NCI-H187 (cell line): ENCODE measurements at places on chromosomes 16 and 17.

GRCh38 chr16:88929091-88929445 is 47.9 kb downstream of the CBFA2T3 start:
- DNase-seq, result no peak

GRCh38 chr16:23556881-23557778 is at the start of the genes EARS2 and UBFD1:
EARS2 (minus strand) TSS chr16:23557350; CDS start chr16:23557343, 7 bp downstream.
UBFD1 (plus strand) TSS chr16:23557727; CDS start chr16:23557743, 16 bp downstream.
- peak; percentile 89 for DNase-seq

DNA sequence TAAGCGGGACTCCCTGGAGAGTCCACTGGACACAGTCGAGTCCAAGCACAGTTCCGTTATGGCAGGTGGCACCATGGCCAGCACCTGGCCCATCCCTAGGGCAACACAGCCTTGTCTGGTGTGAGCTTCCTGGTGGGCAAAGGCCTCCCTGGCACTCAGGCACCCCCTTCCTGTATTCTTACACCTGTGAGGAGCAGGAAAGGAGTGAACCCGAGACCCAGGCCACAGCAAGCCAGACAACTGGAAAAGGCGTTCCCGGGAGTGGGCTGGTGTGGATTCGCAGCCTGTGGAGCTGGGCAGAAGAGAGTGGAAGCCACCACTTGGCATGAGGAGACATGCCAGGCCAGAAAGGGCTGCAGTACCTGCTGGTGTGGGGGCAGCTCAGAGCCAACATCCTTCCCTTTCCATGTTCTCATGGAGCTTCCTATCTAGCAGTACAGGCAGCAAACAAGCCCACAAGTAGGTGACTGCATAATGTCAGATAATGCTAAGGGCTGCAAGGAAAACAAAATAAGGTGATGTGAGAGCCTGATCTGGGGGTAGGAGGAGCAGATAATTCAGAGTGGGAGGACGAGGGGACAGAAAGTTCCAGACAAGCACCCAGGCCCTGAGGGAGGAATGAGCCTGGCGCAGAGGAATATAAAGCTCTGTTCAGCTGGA is 87.0 kb downstream of the GNAO1 start:
- no peak for DNase-seq

DNA sequence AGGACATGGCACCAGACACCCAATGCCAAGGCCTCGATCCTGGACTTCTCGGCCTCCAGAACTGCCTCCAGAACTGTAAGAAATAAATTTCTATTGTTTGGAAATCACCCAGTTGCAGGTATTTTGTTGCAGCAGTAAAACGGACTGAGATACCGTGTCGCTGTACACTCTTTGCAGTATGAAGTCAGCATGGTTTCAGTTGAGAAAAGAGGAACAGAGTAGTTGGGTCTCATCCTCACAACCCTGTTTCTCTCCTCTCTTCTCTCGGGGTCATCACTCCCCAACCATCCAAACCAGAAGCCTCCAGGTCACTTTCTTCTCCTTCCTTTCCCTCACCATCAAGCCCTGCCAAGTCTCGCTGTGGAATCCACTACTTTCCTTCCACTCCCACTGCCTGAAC is 77.8 kb downstream of the ADCY9 start:
- no peak for DNase-seq

DNA sequence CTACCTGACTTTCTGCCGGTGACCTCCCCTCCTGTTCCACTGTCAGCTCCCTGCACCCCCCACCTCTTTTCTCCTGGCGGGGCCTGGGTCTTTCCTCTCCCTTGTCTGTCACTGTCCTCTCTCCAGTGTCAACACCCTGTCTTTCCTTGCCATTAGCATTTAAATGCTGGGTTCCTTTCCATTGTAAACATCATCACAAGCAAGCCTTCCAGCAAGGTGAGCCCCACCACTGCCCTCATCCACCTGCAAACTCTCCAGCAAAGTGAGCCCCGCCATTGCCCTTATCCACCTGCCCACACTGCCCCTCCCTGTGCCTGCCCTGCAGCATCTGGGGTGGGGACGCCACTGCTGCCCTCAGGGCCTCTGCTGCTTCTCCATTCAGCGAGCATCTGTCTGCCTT is 195.0 kb downstream of the ENGASE start:
- no peak for DNase-seq

DNA sequence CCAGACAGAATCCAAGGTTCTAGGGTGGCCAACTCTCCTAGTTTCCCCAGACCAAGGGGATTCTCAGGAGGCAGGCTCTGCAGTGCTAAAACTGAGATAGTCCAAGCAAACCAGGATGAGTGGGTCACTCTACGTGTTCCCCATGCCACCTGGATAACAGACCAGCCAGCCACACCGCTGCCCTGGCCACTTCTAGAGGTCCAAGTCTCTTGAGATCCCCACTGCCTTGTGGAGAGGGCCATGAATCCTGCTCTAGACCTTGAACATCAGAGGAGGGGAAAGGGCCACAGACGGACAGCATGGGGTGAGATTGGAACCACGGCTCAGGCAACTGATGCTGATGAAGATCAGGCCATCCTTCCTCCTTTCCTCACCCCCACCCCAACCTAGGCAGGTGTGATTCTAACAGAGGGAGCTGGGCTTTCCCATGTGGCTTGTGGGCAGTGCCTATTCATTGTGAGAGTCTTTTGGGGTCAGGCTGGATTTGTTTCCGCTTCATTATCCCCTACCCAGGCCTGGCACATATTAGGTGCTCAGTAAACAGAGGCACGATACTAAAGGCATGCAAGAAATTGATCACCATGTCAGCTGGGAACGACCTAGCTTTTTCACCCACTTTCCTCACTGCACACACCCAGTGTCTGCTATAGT is 16.8 kb upstream of the TVP23A start:
- DNase-seq, result no peak

DNA sequence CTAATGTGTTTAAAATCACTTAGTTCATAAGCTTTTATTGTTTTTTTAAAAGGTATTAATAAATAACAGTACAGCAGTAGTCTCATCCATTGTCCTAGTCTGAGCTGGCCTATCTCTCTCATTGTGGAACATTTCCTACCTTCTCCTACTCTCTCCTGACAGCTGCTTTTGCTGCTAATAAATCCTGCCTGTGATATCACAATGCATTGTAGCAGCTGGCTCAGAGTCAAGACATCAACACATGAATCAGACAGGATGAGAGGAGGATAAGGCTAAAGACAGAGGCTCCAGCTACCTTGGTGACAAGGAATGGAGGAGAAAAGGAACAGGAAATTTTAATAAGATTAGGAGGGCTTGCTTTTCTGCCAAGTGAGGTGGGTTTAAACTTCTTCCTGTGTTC is 626.1 kb downstream of the HS3ST4 start:
- no peak for DNase-seq

GRCh38 chr17:74903671-74904070 is 10.2 kb upstream of the FADS6 start:
- DNase-seq, result no peak

DNA sequence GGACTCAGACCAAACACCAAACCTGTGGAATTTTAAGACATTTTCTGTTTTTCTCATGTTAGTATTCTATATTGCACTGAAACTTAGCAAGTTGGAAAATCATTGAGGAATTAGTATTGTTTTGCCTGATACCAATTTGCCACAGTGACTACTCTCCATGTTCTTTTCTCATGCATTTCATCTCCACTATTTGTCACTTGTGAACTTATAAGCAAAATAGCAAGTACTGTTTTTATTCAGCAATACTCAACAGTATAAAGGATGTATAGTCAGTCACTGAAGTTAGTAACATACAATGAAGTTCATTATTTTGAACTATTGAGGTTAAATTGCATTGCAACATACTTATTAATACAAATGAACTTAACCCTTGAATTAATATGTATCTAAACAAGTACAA is 5.8 kb upstream of the VPS35L start:
- DNase-seq, result no peak

- no peak for DNase-seq
Measured at GRCh38 chr17:82101767-82102679, 4.0 kb upstream of the FASN start.

GRCh38 chr17:27760069-27760885 is 40.1 kb downstream of the NOS2 start:
- peak; percentile 24 for DNase-seq

DNA sequence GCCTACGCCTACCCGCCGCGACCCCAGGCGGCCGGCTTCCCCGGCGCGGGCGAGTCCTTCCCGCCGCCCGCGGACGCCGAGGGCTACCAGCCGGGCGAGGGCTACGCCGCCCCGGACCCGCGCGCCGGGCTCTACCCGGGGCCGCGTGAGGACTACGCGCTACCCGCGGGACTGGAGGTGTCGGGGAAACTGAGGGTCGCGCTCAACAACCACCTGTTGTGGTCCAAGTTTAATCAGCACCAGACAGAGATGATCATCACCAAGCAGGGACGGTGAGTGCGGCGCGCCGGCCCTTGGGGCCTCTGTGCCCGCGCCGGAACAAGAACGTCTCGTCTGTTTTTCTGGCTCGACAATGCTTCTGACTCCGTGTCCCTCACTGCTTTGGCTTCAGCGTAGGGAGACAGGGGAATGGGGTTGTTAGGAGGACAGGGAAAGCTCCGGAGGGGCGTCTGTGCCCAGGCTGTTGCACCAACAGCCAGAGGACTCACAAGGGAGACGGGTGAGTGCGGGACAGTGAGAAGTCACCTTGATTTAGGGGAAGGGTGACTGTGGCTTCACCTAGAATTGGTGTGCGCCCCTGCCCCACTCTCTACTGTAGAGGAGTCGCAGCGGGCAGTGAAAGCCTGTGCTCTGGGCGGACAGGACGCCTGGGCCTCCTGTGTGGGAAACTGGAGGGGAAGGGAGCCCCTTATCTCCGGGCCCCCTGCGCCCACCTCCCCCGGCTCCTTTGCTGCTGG is 806 bp downstream of the TBX21 start:
- no peak for DNase-seq

- DNase-seq, result no peak
Measured at GRCh38 chr17:1469231-1469852, 13.3 kb upstream of the CRK start.

DNA sequence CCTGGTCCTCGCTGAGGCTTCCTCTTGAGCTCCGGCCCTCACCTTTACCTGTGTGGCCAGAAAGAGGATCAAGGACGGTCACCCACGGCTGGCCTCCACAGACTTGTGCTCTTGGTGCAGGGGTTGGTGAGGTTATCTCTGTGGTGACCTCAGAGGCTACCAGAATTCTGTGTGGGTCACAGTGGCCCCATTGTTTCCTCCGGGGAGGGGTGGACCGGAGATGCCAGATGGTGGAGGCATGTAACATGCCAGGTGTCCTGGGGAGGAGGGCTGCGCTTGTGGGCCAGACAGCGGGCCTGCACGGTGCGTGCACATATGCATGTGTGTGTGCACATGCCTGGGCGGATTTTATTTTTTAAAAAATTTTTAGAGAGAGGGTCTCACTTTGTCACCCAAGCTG is 6.3 kb downstream of the SGCA start:
- no peak for DNase-seq

DNA sequence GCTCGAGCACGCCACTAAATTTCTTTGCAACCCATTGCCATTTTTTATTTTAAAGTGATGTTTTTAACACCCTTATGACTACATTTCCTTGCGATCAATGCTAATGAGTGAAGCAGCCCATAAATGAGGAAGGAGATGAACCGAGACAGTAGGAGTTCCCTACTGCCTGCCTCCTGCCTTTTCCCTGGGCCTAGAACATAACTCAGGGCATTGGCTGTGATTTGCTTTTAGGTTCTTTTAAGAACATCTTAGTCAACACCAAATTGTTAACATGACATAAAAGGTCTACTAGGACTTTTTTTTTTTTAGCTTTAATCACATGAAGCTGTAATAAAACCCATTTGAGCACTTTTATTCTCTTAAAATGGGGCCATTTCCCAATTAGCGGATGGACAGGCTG is 81.3 kb downstream of the MAP2K6 start:
- no peak for DNase-seq

DNA sequence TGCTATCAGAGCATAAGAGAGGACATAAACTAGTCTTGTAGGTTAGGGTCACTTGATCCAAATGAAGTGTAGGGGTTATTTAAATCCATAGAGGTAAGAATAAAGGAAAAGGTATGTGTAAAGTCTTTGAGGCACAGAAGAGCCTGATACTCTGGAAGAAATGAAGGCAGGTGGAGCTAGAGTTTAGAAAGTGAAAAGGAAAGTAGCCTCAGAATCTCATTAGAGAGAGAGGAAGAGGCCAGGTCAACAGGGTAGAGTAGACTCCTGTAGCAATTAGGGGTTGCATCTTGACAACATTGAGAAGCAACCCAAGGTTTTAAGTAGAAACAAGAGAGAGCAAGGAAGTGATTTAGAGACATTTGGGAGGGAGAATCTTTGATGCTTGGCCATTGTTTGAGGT is 235.2 kb upstream of the SOX9 start:
- no peak for DNase-seq

DNA sequence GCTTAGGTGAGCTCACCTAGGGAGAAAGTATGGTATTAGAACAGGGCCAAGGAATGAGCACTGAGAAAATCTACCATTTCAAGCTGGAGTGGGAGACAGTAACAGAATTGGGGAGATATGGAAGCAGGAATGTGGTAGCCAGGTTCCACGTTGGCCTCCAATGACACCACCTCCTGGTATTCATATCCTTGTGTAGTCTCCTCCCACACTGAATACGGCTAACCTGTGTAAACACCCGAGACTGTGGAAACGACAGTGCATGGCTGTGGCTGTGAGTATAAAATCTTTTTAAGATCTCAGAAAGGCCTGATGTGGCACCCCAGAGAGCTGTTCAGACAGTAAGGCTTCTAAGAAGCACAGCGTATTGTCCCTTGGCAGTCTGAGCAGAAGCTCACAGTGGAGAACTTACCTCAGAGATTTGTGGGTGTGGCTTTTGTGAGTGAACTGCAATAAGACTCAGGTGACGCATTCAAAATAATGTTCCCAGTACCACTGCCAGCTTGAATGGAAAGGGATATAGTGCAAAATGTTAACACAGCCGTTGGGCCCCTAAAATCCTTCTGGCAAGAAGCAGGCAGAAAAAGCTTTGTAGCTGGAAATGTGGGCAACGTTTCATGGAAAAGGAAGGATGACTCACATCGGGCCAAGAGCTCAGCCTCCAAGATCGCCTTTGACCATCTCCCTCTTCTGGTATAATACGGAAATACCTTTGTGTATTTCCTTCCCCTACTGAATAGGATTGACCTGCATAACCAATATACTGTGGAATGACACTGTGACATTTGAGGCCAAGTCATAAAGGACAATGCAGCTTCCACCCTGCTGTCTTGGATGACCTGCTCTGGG is 14.4 kb downstream of the SDR42E1 start:
- DNase-seq, result no peak

DNA sequence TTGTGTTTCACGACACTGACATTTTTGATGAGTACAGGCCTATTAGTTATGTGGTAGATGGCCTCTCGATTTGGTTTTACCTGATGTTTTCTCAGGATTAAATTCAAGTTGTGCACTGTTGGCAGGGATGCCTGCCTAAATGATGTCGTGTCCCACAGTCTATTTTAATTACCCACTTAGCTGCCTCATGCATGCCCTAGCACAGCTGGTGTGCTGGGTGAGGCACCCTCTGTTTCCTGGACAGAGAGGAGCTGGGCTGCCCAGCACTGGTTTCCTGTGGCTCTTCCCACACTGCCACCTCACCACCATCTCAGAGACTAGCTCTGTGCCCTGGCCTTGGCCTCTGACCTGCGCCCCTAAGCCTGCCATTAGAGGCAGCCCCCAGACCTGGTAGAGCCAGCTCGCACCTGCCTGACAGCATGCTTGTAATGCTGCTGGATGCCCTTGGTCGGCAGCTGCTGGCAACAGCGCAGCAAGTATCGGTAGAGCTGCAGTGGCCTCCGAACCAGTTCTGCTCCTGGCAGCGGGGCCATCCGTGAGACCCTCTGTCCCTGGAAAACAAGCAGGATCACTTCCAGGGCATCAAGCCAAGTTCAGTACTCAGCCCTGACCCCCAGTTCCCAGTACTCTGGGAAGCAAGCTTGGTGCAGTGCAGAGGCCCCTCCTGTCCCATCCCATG is 10.9 kb downstream of the LYRM9 start:
- no peak for DNase-seq

GRCh38 chr17:13812350-13812749 is 210.6 kb upstream of the HS3ST3A1 start:
- no peak for DNase-seq
